ENCODE measurements at places on chromosomes 13 and 19. TPM values are rescaled to one million over a fixed set of nuclear protein-coding genes. Genes with fewer than 3 reads are reported as not detected.

INSR gene
- 66.0 TPM for total RNA-seq

KLK2 gene
- 0.44 TPM for total RNA-seq

ZNF878 gene
- total RNA-seq, result 0.44 TPM

ADM5 gene
- 2.6 TPM for total RNA-seq

ZNF837 gene
- total RNA-seq, result 0.65 TPM

PVR gene
- total RNA-seq, result 9.6 TPM

KLK13 gene
- total RNA-seq, result not detected

PRODH2 gene
- total RNA-seq, result not detected

CCDC159 gene
- 17.4 TPM for total RNA-seq

LSM14A gene
- total RNA-seq, result 113 TPM

TEAD2 gene
- 20.0 TPM for total RNA-seq

CEACAM7 gene
- not detected for total RNA-seq

PDX1 gene
- total RNA-seq, result not detected

FLT3 gene
- 0.57 TPM for total RNA-seq

ZNF615 gene
- total RNA-seq, result 16.6 TPM

IGFLR1 gene
- 4.4 TPM for total RNA-seq

ZNF841 gene
- total RNA-seq, result 26.8 TPM

TGFB1 gene
- 29.1 TPM for total RNA-seq

SERPINE3 gene
- total RNA-seq, result not detected

ZNF560 gene
- not detected for total RNA-seq

KLK14 gene
- not detected for total RNA-seq

ERICH4 gene
- total RNA-seq, result not detected

OR7A5 gene
- not detected for total RNA-seq

FUT1 gene
- 1.0 TPM for total RNA-seq

NAPSA gene
- total RNA-seq, result 1.3 TPM

LRRC63 gene
- total RNA-seq, result 0.33 TPM

KANK3 gene
- total RNA-seq, result 3.6 TPM

C1QTNF9B gene
- not detected for total RNA-seq

FGF14 gene
- total RNA-seq, result 1.5 TPM

PODNL1 gene
- total RNA-seq, result 0.85 TPM

GPR180 gene
- total RNA-seq, result 13.9 TPM

CGB3 gene
- not detected for total RNA-seq

SKA3 gene
- total RNA-seq, result 1.3 TPM

CCL25 gene
- total RNA-seq, result not detected

ZNF536 gene
- not detected for total RNA-seq

BLOC1S3 gene
- 9.7 TPM for total RNA-seq

ZNF845 gene
- total RNA-seq, result 7.5 TPM

LGALS14 gene
- total RNA-seq, result not detected

SPIB gene
- total RNA-seq, result not detected

TSSK6 gene
- total RNA-seq, result 1.1 TPM

CALR3 gene
- not detected for total RNA-seq

ZNF728 gene
- total RNA-seq, result 0.98 TPM

NEK5 gene
- 0.22 TPM for total RNA-seq

KCNJ14 gene
- 0.82 TPM for total RNA-seq

SLITRK5 gene
- total RNA-seq, result under 0.01 TPM

C19orf33 gene
- 4.2 TPM for total RNA-seq

DHX34 gene
- 8.1 TPM for total RNA-seq

SYCN gene
- total RNA-seq, result not detected

GRIK5 gene
- 0.33 TPM for total RNA-seq

KLK1 gene
- total RNA-seq, result not detected

FAAP24 gene
- 0.75 TPM for total RNA-seq

PSG6 gene
- total RNA-seq, result not detected

SBNO2 gene
- 24.0 TPM for total RNA-seq

PLPP2 gene
- total RNA-seq, result 1.5 TPM

GAPDHS gene
- total RNA-seq, result not detected

DEDD2 gene
- total RNA-seq, result 25.6 TPM

MED29 gene
- total RNA-seq, result 28.9 TPM

URAD gene
- total RNA-seq, result not detected

Data from subcutaneous adipose tissue (tissue), 4 donors.